ENCODE measurements at places on chromosomes 12 and 14.

GRCh38 chr12:43214166-43214565 is 337.8 kb downstream of the ADAMTS20 start:
- DNase-seq = no peak

DNA sequence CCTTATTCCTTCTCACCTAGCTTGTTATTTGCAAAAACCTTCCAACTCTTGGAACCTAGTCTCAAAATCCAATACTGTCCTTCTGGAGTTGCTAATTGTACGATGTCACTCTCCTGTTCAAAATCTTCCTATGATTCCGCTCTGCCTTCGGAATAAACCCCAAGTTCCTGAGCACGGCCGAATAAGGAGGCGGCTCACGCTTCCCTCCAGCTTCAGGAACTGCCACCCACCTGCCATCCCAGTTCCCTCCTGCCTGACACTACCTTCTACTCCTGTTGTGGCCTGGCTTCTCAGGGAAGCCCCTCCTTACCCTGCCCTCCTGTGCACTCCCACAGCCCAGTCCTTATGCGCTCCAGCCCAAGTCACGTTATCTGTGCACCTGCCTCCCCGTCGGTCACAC is 73.2 kb downstream of the SETD3 start:
- DNase-seq = no peak

DNA sequence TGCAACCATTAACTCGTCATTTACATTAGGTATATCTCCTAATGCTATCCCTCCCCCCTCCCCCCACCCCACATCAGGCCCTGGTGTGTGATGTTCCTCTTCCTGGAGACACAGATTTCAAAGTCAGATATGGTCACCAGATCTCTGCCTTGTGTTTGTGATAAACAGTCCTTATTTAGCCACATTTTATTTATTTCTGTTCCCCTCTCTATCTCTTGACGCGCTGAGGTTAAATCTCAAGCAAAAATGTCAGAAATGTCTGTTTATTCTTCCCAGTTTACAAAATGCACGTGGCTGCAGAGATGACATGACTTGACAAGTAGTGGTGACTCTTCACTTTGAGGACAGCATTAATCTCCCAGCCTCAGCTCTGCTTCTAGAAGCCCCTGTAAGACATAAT is 11.5 kb upstream of the RASSF3 start:
- no peak for DNase-seq

GRCh38 chr14:97251491-97252155 is 454.4 kb downstream of the VRK1 start:
- no peak for DNase-seq

DNA sequence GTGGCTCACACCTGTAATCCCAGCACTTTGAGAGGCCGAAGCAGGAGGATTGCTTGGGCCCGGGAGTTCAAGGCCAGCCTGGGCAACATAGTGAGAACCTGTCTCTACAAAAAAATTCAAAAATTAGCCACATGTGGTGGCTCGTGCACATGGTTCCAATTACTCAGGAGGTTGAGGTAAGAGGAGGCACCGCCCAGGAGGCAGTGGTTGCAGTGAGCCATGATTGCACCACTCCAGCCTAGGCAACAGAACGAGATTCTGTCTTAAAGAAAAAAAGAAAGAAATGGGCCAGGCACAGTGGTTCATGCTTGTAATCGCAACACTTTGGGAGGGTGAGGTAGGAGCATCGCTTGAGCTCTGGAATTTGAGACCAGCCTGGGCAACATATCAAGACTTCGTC is 33.5 kb downstream of the MAP1LC3B2 start:
- DNase-seq = no peak

DNA sequence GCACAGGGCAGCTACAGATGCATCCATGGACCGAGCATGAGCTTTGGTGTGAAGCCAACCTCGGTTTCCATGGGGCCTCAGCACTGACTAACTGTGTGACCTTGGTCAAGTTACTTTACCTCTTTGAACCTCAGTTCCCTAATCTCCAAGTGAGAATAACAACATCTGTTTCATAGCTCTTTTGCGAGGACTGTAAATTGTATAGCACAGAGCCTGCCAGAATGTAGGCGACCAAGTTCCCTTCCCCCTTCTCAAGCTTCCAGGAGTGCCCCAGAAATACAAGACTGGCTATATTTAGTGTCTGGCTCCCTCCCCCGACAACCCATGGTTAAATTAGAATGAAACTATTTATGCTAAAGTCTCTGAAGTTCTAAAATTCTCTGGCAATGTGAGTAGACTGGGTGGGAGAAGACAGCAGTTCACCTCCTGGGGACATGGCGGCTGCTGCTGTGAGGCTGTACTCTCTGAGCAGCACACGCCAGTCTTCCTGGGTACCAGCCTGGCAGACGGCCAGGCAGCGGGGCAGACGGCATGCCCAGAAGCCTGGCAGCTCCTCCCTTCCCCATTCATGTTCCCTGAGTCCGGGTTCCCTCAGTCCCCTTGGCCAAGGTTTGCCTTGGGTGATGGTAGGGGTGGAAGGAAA is 22.0 kb upstream of the TMED10 start:
- DNase-seq = no peak

- DNase-seq = no peak
Observed at GRCh38 chr12:9732921-9733461, at the start of gene CLECL1. TSS of gene CLECL1 (minus strand) at chr12:9733097.

DNA sequence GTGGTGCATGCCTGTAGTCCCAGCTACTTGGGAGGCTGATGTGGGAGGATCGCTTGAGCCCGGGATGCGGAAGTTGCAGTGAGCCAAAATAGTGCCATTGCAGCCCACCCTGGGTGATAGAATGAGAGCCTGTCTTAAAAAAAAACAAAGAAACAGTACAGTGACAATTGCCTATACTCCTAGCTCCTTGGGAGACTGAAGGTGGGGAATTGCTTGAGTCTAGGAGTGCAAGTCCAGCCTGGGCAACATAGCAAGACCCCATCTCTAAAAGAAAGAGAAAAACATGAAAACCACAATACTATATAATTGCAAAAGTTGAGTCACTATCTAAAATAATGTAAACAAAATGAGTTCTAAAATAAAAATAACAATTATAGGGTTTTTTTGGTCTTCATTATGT is 20.0 kb downstream of the KLC1 start:
- DNase-seq = no peak

- DNase-seq = no peak
Observed at GRCh38 chr12:66210840-66211239, 21.8 kb downstream of the IRAK3 start.

- DNase-seq = peak; percentile 73
Observed at GRCh38 chr14:81269100-81269978, 48.6 kb upstream of the GTF2A1 start.

- no peak for DNase-seq
Observed at GRCh38 chr14:67630938-67631337, 11.2 kb downstream of the ARG2 start.

DNA sequence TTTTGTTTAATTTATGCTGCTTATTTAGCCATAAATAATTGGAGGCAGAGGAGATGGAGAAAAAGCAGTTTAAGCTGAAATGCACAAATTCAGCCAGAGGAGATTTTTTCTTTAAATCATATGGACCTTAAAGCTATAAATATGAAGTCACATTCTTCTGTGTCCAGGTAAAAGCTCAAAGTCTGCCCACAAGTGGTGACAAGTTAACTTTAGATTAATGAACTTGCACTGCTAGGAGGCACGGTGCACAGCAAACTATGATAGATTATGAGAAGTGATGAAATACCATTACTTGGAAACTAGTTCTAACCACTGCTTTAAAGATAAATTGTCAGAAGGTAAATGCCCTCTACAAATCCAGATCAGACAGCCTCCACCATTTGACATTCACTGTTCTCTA is 69.0 kb downstream of the IFT81 start:
- DNase-seq = no peak

DNA sequence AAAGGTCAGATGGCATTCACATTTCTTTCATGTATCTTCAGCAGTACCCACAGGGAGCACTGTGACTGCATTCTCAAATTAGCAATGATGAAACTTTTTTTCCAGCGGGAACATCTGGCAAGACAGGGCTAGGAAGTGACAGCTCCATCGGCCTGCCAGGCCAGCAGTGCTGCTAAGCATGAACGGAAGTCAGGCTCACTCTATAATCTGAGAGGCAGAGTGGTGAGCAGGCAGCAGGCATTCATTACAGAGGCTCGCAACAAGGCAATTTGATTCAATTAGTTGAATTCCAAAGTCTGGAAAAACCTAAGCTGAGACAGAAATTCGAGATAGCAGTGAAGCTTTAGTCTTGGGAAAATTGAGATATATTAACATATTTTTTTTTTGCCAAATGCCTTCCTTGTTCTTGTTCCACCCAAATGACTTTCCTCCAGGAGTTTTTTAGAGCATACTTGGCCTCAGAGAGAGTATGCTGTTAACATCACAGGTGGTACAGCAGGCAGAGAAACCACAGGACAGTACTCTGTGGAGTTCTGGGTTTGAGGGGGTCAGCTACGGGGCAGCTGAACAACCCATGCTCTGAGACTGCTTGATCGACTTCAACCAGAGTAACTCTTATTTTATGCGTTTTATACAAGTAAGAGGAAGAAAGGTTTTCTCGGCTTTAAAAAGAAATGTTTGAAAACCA is 414.9 kb downstream of the APAF1 start:
- no peak for DNase-seq

- peak; percentile 78 for DNase-seq
Observed at GRCh38 chr12:26701604-26702215, 131.3 kb downstream of the ITPR2 start.

GRCh38 chr14:37142835-37143401 is 29.5 kb downstream of the SLC25A21 start:
- no peak for DNase-seq

DNA sequence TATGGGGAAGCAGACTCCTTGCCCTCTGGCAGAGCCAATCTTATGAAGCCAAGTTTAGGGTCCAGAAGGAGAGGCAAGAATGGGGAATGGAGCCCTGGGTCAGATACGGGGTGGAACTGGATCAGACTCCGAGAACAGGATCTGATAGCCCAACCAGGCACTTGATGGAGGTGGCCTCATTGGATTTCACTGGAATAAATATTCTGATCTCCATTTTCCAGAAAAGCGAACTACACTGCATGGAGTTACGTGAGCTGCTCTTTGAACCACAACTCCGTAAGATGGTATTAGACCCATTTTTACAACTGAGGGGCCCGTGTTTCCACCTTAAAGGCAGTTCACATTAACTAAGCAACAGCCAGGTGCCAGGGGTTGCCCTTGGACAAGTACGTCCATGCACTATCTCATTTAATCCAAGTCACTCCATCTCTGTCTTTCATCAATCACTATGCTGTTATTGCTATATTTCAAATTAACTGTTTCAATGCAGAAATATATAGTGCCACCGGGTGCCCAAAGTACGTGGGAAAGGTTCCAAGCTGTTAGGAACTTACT is 155.2 kb downstream of the BCL11B start:
- DNase-seq = no peak

- DNase-seq = no peak
Observed at GRCh38 chr12:104535369-104535768, 78.6 kb downstream of the CHST11 start.

GRCh38 chr14:34361504-34362011 is 100.5 kb downstream of the SPTSSA start:
- DNase-seq = no peak

- no peak for DNase-seq
Observed at GRCh38 chr14:71628433-71628832, 303.8 kb upstream of the RGS6 start.

GRCh38 chr14:26323869-26324268 is 274.0 kb downstream of the NOVA1 start:
- DNase-seq = no peak

GRCh38 chr12:102438827-102439210 is 41.5 kb downstream of the IGF1 start:
- DNase-seq = no peak

GRCh38 chr12:57106021-57106708 is 5.0 kb downstream of the STAT6 start:
- DNase-seq = no peak

GRCh38 chr14:72779679-72780078 is 114.2 kb downstream of the DPF3 start:
- no peak for DNase-seq

- DNase-seq = no peak
Observed at GRCh38 chr12:101077791-101078528, 132.1 kb downstream of the SLC5A8 start.

DNA sequence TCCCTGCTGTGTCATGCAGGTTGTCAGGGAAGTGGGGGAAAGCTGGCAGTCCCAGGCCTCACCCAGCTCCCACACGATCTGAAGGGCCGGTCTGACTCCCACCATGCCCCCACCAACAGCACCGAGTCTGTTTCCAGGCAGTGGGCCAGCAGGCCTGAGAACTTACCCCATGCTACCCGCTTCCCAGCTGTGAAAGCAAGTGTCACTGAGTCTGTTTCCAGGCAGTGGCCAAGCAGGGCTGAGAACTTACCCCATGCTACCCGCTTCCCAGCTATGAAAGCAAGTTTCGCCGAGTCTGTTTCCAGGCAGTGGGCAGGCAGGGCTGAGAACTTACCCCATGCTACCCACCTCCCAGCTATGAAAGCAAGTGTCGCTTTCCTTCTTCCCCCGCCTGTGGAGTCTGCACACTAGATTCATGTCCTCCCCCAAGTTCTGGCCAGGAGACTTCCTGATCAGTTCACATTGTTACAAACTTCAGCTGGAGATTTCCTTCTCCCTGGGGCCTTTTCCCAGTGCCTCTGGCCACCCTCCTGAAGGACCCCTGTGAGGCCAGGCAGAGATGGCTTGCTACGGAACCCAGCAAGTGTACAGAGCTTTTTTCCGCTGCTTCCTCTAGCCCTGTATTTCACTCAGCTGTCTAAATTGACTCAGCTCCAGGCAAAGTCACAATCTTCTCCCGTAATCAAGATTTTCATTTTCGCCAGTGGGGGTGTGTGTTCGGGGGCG is 435.4 kb downstream of the TMTC2 start:
- DNase-seq = no peak

DNA sequence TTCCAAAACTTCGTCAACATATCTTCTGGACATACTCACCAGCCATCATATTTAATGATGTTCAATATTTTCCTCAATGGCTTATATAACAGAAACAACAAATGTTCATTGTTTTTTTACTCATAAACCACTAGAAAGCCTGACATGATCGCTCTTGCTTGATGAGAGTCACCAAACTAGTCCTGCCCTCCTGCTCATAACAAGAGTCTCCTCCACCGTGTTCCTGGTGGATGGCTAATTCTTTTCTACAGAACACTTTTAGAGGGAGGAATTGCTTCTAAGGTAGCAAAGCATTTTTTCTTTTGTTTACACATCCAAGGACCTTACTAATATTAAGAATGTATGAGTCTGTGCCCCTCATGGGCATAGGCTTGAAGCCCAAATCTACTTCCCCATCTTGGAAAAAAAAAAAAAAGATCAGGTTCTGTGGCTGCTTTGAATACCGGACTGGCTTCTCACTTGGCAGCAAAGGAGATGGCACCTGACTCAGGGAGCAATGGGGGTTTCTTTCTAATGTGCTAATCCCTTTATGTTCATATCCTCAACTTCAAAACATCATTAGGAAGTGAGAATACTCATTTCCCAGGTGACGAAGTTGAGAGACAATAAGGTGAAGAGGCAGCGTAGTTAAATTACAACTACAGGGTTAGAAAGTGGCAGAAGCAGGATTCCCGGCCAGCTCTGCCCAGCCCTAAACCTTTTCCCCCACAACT is 188.8 kb downstream of the EPS8 start:
- DNase-seq = no peak

GRCh38 chr14:93012506-93012905 is 89.6 kb downstream of the CHGA start:
- no peak for DNase-seq

- no peak for DNase-seq
Observed at GRCh38 chr12:125919856-125920470, 854.7 kb downstream of the AACS start.
